Vagina (tissue), 2 donors: ENCODE measurements at places on chromosomes 1 and 21. TPM values are rescaled to one million over a fixed set of nuclear protein-coding genes. Genes with fewer than 3 reads are reported as not detected.

GRCh38 chr1:119962296-119962968 is 66.1 kb upstream of the ADAM30 start:
- DNase-seq = no peak

- DNase-seq = no peak
Measured at GRCh38 chr1:59455206-59455605, 158.3 kb downstream of the FGGY start.

GRCh38 chr1:178540646-178541045 is 27.7 kb downstream of the TEX35 start:
- peak; percentile 84 for DNase-seq

- DNase-seq = no peak
Measured at GRCh38 chr1:91699339-91699974, 186.5 kb downstream of the TGFBR3 start.

Gene WLS
- total RNA-seq = 68.0 TPM

- no peak for DNase-seq
Measured at GRCh38 chr1:94858276-94858675, 38.1 kb downstream of the SLC44A3 start.

- DNase-seq = no peak
Measured at GRCh38 chr1:170415710-170416372, 116.1 kb upstream of the GORAB start.

Gene PIK3CD
- 13.0 TPM for total RNA-seq

- DNase-seq = no peak
Measured at GRCh38 chr1:214002060-214002459, 14.3 kb downstream of the PROX1 start.

Gene PROK1
- 7.4 TPM for total RNA-seq

DNA sequence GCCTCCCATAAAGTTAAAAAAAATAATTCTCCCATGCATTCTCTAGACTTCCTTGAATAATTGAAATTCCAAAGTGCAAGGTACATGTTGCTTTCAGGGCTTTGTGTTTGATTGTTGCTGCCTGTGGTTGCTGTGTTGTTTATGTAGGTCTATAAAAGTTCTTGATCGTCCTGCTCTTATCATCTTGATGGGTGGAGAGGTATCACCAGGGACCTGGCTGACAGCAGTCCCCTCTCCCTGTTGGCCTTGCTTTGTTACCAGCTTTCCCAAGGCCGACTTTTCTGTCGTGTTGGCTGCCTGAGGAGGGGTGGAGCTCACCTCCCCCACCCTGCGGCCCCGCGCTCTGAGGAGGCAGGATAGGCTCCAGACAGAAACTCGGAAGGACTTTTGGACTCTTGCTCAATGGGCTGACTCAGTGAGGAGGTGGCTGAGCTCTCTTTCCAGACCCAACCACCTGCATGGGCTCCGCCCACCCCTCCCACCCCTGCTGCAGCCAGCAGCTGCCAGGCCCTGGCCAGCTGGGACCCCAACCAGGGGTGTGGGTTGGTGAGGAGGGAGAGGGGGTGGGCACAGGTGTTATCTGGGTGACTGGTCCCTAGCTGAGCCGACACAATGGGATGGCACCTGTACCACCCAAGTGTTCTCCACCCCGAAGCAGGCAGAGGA is 2.0 kb downstream of the INAVA start:
- DNase-seq = no peak

DNA sequence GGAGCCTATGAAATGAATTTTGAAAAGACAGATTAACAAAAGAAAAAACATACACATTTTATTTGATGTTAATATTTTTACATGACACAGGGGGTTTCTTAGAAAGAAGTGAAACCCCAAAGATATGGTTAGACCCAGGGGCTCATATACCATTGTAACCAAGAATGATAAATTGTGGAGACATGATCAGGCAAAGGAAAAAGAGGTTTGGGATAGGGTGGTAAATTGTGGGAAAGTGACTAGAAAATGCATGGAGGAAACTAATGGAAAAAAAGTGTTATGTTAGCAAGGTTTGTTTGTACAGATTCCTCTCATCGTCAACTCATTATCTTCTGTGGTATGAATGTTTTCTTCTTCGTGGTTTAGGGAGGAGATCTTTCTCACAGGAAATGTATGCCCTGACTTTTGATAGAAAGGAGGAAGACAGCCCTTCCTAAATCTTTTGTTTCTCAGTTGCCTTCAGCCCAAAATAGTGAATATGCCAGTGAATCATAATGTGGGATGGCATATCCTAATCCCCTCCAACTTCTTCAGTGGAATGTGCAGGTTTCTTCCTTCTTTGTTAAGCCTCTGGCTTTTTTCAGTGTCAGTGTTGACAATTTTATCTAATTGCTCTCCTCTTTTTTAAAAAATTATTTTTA is 140.4 kb upstream of the UBE2U start:
- DNase-seq = no peak

DNA sequence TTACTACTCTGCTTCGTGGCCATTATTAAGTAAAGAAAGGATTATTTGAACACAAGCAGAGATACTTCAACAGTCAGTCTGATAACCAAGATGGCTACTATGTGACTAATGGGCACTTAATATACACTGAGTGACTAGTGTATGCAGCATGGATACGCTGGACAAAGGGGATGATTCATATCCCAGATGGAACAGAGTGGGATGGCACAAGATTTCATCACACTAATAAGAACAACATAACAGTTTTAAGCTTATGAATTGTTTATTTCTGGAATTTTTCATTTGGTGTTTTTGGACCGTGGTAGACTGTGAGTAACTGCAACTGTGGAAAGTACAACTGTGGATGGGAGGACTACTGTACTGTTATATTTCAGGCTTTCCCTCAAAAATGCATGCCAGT is 9.4 kb downstream of the ZCCHC17 start:
- no peak for DNase-seq

DNA sequence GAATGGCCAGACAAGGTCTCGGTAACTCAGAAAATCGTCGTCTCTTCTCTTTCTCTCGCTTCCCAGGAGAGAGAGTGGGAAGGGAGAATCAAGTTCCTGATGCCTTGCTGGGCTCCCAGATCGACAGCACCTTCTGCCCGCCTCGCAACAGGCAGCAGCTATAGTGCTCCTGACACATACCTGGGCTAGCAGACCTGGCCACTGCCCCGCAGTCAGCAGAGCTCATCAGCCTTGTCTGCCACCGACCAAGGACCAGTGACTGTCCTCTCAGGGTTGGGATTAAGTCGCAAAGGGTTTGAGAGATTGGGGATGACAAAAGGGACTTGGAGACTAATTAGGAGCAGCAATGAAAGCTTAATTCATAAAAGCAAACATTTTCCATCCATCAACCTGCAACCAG is 4.1 kb downstream of the RUNX3 start:
- no peak for DNase-seq

GRCh38 chr1:219744652-219745469 is 132.0 kb upstream of the ZC3H11B start:
- no peak for DNase-seq

Gene UBE2J2
- 56.7 TPM for total RNA-seq

DNA sequence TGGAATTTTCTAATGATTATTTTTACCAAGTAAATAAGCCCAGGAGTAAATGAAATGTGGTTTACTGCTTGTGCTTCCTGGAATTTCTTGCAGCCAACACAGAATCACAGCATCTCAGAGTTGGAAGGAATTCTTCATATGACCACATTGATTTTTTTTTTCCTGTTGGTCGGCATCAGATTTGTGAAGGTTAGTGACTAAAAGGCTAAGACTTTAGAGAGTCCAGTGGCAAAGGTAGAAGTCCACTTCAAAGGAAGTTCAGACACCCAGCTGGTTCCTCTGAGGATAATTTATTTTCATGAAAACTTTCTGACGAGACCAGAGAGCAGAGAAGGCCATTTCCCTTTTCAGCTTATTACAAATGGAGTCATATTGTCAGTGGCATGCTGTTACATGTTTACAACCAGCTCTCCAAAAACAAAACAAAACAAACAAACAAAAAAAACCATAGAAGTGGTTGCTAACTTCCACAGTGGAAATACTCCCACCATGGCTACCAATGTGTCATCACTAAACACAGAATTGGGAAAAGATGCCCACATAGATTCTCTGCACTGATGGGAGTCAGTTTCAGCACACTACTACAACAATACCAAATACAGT is 77.2 kb upstream of the CDC42BPA start:
- no peak for DNase-seq

DNA sequence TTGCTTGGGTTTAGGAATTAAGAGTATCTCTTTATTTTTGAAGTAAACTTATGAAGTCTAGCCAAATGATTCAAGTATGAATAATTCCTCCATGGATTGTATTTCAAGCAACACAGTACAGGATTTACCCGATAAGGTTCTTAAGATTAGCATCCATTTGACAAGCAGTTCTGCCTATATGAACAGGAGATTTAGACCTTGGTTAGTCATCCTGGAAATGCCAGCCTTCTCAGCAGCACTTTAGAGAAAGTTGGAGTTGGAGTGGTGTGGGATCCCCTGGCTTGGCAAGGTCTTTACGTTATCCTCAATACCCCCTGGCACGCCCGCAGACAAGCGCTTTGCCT is 1.6 kb downstream of the BCAR3 start:
- no peak for DNase-seq

Gene ADGRL4
- total RNA-seq = 17.7 TPM

DNA sequence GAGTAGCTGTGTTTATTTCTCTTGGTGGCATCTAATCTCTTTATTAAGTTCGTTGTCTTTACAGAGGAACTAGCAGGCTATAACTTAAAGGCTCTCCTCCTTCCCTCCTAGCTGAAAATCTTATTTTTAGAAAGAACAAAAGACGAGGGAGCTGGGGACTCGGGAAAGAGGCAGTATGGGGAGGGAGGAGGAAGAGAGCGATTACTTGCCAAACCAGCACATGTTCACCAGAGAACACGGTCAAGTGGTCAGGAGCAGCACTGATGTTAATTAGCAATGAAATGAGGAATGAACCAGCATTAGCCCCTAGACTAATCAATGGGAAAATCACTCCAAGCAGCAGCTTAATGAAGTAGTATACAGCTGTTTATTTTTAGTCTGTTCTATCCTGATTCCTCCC is 171.3 kb upstream of the ESRRG start:
- no peak for DNase-seq

DNA sequence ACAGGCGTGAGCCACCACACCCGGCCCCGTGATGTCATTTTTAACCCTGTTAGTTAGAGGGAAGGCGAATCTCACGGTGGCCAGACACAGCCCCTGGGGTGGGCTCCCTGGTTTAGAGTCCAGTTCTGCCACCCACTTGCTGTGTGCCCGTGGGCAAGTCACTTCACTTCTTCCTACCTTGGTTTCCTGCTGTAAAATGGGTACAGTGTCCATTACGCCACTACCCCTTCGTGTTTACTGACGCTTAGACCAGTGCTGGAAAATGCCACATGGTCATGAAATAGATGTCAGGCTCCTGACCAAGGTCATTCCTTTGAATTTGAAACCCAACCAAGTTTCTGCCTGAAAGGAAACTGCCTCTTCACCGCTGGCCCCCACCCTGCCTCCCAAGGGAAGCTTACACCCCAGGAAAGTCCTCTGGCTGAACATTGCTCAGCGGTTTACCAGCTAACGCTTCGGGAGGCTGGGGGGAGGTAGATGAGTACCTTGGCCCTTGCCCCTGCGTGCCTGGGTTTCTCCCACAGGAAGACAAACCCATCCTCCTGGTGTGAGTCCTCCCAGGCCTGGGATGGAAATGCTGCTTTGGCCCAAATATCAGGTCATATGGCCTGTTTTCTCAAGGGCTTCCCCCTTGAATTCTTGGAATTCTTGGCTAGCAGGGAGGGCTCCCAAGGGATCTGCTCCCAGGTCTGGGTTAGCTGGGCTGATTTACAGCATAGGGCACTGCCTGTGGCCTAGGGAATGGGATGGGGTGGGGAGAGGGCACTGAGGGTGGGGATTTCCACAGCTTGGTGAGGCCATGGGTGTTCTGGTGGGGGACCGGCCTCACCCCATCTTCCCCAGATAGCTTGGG is 7.6 kb upstream of the AADACL4 start:
- DNase-seq = no peak
